Stimulated activated CD8-positive, alpha-beta memory T cell treated with anti-CD3 and anti-CD28 coated beads, Interleukin-7, amount 100 ng/mL, for 24 hours (primary cell): ENCODE measurements at places on chromosomes 3 and 15.

GRCh38 chr3:81170298-81170697, 591.1 kb downstream of the GBE1 start:
- no peak for DNase-seq

- no peak for DNase-seq
Measured at GRCh38 chr3:20575146-20575545, 389.1 kb upstream of the SGO1 start.

GRCh38 chr3:50155491-50155878, 361 bp downstream of the SEMA3F start:
- no peak for DNase-seq

GRCh38 chr3:4021162-4021561, 221.9 kb downstream of the LRRN1 start:
- DNase-seq, result no peak

- DNase-seq, result no peak
Measured at GRCh38 chr3:186361762-186362536, at the start of gene DGKG. Gene DGKG (minus strand): TSS chr3:186362234. CDS start chr3:186320459, 41,775 bp downstream.

- no peak for DNase-seq
Measured at GRCh38 chr3:151467069-151467468, 6.2 kb upstream of the IGSF10 start.

DNA sequence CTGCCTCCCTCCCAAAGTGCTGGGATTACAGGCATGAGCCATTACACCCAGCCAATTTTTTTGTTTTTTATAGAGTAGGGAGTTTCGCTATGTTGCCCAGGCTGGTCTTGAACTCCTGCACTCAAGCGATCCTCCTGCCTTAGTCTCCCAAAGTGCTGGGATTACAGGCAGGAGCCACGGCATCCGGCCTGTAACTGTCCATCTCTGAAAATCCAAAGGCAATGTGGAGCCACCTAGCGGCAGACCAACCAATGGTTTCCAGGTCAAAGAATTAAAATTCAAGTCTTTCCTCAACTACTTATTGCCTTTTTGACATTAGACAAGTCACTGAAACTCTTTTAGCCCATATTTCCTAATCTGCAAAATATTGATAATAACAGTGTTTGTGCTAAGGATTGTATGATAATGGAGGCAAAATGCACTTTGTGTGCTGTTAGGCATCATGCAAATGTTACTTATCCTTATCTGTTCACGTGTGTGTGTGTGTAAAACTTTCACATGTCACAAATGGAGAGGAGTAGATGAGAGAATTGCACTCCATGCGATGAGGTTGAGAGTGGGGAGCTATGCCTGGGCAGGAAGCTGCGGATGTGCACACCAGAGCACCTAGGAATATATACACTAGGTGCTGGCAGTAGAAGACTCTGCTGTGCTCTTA, 48.7 kb downstream of the COL8A1 start:
- DNase-seq, result peak; percentile 2

GRCh38 chr15:33234020-33234461, 39.5 kb upstream of the FMN1 start:
- no peak for DNase-seq

DNA sequence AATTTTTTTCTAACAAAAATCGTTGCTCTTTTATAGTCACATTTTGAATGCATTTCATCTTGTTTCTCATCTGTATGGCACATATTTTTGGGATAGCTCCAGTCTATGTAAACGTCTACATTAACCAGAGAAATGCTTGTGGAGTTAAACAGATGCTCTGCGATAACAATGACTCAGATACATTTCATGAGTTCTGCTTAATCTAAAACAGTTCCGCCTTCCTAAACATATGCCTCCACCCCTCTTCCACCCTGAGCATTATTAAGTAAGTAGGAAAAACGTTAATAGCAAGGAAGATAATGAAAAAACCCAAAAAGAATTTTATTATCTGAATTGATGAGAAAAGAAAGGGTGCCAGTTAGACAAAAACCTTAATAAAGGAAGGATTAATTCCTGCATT, 396.1 kb downstream of the TUSC7 start:
- DNase-seq, result no peak

- DNase-seq, result no peak
Measured at GRCh38 chr3:52472239-52473000, 17.0 kb downstream of the NISCH start.

DNA sequence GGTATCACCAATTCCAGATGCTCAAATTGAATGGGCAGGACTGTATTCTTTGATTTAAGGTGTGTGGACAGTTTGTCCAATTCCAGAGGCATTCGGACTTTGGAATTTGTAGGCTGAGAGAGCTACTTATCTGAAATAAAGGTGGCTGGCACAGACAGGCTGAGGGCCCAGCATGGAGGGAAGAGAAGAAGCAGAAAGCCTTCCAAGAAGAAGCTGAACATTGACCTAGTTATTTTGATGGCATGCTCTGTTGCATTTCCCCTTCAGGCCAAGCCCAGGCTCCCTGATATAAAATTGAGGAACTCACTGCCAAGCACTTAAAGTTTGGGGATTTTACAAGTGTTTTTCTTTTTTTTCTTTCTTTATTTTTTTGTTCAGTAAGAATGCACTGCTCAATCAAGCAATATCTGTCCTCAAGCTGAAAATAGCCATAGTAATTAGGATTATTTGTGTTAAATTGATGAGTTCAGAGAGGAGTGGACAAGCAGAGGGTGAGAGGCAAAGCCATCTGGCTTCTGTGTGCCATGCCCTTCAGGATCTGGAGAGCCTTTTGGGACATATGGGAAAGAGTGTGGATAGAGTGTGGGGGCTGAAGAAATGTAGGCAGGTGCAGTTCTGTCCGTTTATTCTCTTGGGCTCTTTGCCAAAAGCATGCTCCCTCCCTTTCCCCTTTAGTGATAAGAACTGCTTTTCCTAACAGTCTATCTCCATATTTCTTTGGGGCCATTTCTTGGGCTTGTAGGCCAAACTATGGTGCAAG, 148.9 kb downstream of the OXSM start:
- DNase-seq, result no peak

DNA sequence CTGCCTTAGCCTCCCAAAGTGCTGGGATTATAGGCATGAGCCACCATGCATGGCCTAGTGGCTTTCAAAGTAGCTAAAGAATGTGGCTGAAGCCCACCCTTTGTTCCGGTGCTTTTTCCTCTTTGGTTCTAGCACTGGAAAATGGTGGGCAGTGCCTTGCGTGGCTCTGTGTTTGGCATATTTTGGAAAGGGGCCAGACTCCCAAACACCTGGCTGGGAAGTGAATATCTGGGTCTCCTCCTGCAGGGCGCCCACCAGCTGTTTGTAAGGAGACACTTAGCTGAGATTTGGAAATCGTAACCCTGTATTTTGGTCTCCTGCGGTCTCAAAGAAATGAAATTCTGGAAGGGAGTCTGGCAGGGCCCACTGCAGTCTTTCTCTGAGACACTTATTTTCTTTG, 336.4 kb downstream of the IL20RB start:
- no peak for DNase-seq

- no peak for DNase-seq
Measured at GRCh38 chr15:90930861-90931574, 1.3 kb downstream of the HDDC3 start.

- no peak for DNase-seq
Measured at GRCh38 chr3:4734454-4734853, 241.3 kb downstream of the ITPR1 start.

GRCh38 chr3:12139111-12139511, 19.6 kb downstream of the TIMP4 start:
- no peak for DNase-seq

- no peak for DNase-seq
Measured at GRCh38 chr3:20136231-20136630, 49.8 kb downstream of the SGO1 start.

DNA sequence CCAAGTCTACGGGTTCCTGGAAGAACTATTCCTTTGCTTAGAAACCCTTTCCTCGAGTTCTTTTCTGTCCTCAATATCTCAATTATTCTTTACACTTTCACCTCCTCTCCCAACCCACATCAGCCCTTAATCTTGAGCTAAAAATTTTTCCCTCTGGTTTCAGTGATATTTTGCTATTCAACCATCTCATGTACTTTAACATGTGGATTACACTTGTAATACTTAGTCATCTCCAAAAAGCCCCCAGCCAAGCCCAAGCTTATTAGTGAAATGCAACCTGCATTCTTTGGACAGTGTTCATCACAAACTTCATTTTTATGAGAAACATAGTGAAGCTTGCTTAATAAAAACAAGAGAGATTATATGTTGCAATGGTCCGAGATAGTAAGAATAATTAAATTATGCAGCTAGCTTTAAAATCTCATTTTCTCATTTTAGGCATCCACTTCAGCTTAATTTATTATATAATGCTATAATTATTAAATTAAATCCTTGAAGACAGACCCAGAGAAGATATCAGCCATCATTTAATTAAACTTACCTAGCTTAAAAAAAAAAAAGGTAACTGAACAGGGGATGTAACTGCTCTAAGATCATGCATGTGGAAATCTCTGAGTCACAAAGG, 534.5 kb upstream of the TBL1XR1 start:
- no peak for DNase-seq

DNA sequence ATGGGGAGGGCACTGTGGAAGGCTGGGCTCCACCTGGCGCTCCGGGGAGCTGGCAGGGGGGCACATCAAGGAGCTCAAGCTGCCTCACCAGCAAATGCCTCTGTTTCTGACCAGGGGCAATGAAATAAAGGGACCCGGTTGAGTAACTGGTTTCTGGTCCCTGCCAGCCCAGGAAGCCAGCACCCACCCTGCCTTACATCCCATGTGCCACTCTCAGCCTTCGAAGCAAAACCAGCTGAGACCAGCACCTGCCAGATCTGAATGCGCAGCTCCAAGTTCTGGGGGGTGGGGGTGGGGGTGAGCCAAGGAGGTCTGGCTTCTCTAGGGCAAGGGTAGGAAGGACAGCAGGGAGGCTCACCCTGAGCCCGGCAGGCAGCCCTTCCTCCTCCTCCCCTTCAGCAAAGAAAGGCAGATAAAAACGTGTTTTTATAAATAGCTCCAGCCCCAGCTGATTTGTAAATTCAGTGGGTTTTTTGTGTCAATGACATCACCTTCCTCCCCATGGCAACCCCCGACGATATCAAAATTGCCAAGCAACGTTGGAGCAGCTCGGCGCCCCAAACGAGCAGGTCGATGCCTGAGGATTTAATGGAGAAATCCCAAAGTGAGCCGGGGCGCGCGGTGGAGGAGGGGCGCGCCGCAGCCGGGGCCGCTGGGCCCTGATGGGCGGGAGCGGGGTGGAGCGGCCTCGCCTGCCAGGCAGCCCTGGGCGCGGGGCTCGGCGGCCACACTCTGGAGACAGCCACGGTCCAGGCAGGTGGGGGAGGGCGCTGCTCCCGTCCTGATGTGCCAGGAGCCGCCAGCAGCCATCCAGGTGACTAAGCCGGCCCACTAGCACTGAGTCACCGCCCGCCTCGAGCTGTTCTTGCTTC, at the start of gene PAK6:
TSS of gene PAK6 (plus strand) at position 532 of the 872 bp plus-strand sequence. CDS start 25,723 bp downstream, outside the sequence.
- no peak for DNase-seq

GRCh38 chr3:34973586-34973985, 665.7 kb upstream of the ARPP21 start:
- no peak for DNase-seq

- DNase-seq, result no peak
Measured at GRCh38 chr15:81087066-81087465, 47.0 kb upstream of the CFAP161 start.

GRCh38 chr3:195082811-195083210, 188.1 kb downstream of the XXYLT1 start:
- no peak for DNase-seq

GRCh38 chr15:89144491-89144890, 56.2 kb downstream of the ABHD2 start:
- DNase-seq, result no peak
